ENCODE measurements at places on chromosomes 4 and X.

DNA sequence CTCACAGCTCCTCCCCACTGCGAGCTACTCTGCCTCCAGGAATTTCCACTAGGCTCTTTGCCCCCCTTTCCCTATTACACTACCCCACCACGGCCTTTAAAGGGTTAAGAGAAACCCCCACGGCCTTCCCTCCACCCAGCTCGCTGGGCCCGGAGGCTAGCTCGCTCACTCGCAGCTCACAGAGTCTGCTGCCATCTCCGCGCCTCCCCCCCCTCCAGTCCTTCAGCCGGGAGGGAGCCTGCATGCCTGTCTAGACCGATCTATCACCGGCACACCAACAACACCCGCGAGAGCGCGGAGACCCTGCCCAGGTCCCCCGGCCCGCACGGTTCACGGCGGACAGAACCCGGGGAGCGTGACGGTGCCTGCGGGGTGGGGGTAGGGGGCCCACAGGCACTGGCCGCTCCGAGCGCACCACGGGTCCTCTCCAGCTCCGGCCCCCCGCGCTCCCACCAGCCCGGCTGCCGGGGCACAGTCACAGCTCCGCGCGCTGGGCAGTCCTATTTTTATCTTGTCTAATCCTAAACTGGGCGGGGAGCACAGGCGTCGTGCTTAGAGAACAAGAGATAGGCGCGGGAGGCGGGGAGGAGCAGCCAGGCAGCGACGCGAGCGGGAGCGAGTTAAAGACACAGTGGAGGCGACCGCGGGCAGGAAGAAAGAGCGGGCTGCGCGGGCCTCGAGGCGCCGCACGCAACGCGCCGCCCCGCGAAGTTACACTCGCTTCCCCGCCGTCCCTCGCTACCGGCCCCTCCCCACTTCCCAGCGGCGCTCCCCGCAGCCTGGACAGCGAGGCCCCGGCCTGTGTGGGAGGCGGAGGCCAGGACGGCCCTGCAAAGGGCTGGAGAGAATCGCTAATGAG, 3.5 kb downstream of the BCOR start:
- no peak for DNase-seq

GRCh38 chrX:14274691-14275090, 245.0 kb upstream of the GEMIN8 start:
- DNase-seq: no peak

DNA sequence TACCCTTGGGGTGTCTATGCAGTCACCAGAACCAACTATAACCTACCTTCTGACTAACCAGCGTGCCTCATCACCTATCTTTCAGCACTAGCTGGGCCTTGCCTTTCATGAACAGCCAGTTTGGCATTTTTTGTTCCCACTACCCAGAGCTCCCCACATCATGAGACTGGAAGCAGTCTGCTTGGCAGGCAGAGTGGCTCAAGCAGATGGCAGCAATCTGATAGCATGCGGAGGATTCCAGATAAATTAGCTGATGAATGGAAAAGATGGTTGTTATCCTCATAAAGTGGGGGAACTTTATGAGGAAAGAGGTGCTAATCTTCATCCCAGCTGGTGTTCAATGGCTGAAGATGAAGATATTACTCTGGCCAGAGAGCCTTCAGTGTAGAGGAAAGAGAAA, 243.2 kb upstream of the EDA2R start:
- DNase-seq: no peak

GRCh38 chrX:107442914-107443527, 6.4 kb upstream of the FRMPD3 start:
- no peak for DNase-seq

- DNase-seq: no peak
Observed at GRCh38 chr4:179751669-179752068, 2309.4 kb upstream of the AGA start.

DNA sequence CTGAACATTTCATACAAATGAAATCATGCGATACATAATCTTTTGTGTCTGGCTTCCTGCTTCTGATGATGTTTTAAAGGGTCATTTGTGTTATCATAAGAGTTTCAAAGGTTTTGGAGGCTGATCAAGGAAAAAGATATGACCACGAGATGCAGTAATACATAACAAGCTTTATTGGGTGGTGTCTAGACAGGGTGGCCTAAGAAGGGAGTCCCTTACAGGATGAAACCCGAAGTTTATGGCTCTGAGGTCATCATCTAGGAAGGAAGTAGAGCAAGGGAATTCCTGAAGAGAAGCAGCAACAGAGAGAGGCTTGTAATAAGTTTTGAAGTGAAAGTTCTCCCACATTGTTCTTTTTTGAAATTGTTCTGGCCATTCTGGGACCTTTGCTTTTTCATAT, 40.8 kb upstream of the SOD3 start:
- DNase-seq: no peak

DNA sequence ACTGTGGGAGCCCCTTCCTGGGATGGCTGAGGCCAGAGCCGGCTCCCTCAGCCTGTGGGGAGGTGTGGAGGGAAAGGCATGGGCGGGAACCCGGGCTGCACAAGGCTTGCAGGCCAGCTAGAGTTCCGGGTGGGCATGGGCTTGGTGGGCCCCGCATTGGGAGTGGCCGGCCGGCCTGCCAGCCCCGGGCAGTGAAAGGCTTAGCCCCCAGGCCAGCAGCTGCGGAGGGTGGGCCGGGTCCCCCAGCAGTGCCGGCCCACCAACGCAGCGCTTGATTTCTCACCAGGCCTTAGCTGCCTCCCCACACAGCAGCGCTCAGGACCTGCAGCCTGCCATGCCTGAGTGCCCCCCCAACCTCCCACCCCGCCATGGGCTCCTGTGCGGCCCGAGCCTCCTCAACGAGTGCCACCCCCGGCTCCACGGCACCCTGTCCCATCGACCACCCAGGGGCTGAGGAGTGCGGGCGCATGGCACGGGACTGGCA, 78.0 kb downstream of the COX7B2 start:
- no peak for DNase-seq

DNA sequence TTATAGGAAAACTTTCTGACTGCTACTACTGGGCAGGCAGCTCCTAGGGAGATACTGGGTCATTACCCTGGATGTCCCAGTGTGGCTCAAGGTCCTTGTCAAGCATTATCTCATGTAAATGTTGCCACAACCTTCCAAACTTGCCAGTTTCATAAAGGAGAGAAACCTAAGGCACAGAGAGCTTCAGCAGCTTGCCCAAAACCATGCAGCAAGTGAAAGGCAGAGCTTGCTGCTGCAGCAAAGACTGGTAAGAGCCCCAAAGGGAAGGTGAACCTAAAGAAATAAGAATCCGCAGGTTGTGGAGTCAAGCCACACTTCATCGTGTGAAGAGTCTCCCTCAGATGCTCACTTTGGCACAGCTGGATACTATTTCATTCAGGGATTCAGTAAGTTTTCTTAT, 2.3 kb downstream of the MPP1 start:
- DNase-seq: no peak

GRCh38 chr4:44320833-44321232, 127.8 kb downstream of the KCTD8 start:
- DNase-seq: no peak

- DNase-seq: no peak
Observed at GRCh38 chr4:37051111-37051510, 193.4 kb upstream of the NWD2 start.

DNA sequence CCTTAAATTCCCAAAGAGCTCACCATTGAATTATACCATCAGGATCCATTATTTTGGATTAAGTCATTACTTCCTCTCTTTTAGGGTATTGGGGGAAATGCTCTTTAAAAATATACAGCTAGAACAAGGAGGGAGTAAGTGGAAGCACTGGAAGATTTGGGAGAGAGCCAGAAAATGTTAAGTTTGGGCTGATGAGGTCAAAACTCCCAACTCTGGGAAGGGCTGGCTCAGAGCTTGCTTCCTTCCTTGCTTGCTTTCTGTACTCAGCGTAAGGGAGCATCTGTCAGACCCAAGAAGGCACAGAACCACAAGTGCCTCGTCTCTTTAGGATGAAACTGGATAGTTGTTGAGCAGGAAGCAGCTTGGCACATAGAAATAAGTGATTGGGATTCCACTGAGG, 138.2 kb downstream of the GUCY2F start:
- DNase-seq: no peak

DNA sequence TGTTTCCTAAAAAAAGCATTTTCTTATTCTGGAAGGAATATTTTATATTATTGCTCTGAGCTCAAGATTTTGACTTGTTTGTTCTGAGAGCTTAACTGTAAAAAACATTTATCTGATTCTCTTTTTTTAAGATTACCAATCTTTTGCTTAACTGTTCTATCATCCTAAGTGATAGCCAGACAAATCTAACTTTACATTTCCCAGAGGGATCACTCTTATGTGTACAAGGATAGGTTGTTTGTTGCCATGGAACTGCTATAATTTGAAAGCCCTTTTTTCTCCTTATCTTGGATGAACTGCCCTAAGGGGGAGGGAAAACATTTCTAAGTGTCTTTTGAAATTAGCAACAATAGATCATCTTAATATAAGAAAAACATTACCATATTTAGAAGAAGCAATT, 494.7 kb downstream of the TRAM1L1 start:
- no peak for DNase-seq

DNA sequence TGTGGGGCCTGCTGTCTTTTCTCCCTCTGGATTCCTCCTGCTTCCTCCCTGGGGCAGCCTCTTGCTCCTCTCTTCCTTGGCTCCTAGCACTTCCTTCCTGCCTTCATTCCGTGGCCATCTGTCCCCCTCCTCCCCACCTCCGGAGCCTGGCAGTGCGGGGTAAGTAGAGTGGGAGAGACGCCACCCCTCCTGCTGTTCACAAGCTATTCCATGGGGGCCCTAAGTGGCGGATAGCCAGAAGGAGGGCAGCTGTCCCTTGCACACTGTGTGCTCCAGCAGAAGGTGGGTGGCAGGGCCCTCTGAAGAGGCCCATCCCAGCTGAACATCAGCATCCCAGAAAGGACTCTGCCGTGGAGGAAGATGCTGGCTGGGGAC, 27.4 kb downstream of the CCNQ start:
- DNase-seq: no peak

- DNase-seq: no peak
Observed at GRCh38 chr4:122898370-122899150, 23.8 kb downstream of the NUDT6 start.

DNA sequence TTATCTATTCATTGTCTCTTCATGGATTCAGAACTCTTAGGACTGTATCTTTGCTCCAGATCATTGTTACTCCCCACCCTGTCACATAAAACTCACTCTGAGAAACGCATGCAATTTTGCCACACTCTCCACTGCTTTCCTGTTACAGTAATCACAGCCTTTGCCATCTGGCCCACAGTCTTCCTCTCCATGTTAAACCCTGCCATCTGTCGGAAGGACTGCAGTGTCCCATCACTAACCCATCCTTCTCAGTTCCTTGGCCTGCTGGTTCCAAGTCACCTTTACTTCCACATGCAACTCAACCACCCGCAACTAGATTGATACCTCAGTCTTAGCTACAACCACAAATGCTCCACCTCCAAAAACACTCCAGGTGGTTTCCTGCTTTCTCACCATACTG, 308.7 kb upstream of the FAM241A start:
- no peak for DNase-seq

DNA sequence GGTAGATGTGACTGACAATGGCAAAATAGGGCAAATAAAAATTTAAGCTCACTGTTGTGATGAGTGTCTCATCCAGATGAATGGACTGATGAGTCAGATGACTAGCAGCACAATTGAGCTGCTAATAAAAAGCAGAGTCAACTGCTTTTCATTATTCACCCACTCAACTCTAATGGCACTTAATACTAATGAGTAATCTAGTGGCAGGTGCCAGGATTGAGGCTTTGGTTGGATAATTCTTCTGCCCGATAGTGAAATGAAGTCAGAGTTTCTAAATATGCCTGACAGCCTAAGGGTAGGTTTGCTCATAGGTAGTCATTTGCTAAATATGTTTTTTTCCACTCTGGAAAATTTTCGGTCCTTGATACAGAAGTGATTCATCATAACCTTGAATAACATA, 10.4 kb downstream of the OGT start:
- peak; percentile 56 for DNase-seq

GRCh38 chrX:115579327-115579726, 18.4 kb downstream of the PLS3 start:
- DNase-seq: no peak

DNA sequence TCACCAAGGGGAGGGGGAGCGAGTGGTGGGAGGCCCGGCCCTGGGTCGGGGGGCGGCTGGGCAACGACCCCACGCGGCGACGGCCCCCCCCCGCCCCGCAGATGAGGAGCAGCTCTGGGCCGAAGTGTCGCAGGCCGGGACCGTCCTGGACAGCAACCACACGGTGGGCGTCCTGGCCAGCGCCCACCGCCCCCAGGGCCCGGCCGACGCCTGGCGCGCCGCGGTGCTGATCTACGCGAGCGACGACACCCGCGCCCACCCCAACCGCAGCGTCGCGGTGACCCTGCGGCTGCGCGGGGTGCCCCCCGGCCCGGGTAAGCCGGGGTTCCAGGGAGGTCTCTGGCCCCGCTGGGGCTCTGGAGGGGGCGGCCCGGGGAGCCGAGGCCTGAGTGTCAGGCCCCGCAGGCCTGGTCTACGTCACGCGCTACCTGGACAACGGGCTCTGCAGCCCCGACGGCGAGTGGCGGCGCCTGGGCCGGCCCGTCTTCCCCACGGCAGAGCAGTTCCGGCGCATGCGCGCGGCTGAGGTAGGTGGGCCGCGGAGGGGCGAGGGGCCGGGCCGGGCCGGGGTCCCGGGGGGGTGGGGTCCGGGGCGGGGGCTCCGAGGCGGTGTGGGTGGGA, 8.7 kb upstream of the FGFRL1 start:
- no peak for DNase-seq

- no peak for DNase-seq
Observed at GRCh38 chrX:103792916-103793544, 16.4 kb downstream of the PLP1 start.

DNA sequence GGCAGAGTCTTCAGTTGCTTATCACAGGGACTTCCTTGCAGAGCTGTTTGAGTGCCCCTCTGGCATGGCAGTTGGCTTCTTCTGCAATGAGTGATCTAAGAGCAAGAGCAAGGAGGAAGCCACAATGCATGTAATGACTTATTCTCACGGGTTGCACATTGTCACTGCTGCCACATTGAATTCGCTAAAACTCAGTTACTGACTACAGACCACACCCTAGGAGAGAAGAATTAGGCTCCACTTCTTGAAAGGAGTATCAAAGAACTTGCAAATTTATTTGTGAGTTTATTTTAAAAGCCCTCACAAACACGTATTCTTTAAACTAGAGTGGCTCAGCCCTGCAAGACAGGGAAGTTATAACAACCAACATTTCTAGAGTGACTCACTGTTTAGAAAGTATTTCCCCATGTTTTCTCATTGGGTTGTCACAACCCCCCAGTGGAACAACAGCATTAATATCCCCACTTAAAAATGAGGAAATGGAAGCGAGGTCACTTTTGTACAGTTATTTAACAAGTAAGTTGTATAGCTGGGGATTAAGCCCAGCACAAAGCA, 32.4 kb upstream of the RBPJ start:
- DNase-seq: peak; percentile 33

DNA sequence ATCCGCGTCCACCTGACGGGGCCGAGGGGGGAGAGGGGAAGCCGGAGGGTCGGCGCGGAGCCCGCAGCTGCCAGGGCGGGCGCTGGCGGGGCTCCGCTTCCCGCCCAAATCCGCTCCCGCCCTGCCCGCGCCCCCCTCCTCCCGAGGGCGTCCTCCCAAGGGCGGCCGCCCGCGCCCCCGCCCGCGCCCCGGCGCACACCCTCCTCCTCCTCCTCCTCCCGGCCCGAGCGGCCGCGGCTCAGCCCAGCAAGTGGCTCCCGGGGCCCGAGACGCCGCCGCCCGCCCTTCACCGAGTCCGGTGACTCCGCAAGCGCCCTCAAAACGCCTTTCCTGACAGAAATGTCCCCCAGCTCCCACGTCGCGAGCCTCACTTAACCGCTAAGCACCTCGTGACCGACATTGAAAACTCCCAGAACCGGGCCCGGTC, 487 bp downstream of the HMGB2 start:
- DNase-seq: peak; percentile 40

GRCh38 chr4:181855307-181855706, 387.9 kb upstream of the TENM3 start:
- no peak for DNase-seq
